ENCODE measurements at places on chromosomes 6 and 20. TPM values are rescaled to one million over a fixed set of nuclear protein-coding genes. Genes with fewer than 3 reads are reported as not detected.

DNA sequence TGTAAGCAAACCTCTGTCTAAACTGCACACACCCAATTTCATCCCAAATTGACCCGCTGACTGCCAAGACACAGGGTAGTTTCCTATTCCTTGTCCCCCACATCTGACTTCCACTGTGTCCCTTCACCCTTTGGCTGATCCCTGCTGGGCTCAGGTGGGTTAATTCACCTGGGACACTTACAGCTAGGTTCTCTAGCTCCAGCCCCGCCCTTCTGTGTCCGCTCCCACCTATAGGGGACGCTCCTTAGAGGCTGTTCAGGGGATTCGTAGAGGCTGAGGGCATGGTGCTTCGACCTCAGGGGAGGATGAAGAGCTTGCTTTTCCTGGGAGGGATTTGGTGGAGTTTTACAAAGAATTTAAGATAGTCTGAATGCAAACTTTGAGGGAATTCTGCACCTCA is 4.0 kb upstream of the CD93 start:
- DNase-seq = no peak

DNA sequence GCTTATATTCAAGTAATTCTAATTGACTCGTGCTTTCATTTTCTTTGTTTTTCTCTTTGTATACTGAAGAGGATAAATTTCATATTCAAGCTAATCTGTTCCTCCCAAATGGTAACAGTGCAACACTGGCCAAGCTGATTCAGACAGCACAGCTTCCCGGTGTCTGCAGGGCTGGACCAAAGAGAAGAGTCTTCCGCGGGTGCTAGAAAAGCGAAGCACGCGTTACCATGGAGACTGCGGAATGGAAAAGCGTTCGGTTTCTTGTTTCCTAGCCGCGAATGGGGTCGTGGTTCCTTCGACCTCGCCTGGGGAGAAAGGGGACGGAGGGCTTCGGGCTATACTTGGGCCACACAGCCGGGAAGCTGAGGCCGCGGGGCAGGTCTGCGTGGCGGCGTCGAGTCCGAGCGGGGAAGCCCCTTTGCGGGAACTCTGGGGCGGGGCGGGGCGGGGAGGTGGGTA is 6.2 kb upstream of the ZNF311 start:
- DNase-seq = peak; percentile 69

DNA sequence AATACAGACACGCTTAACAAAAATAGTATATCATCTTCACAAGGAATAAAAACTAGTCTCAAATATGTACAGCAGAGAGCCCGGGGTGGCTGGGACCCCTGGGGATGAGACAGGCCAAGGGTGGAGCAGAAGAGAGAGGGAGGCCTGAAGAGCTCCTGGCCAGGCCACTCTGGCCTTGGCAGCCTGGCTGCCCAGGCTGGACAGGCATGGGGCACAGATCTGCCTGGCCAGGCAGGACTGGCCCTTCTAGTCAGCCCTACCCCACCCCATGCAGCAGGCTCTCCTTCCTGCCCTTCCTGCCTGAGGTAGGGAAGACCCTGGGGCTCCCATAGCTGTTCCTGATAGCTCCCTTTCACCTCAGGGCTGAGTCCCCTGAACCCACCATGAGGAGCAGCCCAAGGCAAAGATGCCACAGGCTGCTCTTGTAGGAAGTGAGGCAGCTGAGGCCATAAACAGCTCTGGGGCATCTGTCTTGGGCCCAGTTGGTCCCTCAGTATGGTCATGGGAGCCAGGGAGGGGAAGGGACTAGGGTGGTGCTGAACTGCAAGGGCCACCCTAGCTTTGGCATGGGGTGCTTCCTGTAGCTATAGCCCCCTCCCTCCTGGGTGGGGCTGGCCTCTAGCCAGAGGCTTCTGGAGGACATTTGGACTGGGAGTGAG is 27.1 kb downstream of the COX4I2 start:
- DNase-seq = no peak

DNA sequence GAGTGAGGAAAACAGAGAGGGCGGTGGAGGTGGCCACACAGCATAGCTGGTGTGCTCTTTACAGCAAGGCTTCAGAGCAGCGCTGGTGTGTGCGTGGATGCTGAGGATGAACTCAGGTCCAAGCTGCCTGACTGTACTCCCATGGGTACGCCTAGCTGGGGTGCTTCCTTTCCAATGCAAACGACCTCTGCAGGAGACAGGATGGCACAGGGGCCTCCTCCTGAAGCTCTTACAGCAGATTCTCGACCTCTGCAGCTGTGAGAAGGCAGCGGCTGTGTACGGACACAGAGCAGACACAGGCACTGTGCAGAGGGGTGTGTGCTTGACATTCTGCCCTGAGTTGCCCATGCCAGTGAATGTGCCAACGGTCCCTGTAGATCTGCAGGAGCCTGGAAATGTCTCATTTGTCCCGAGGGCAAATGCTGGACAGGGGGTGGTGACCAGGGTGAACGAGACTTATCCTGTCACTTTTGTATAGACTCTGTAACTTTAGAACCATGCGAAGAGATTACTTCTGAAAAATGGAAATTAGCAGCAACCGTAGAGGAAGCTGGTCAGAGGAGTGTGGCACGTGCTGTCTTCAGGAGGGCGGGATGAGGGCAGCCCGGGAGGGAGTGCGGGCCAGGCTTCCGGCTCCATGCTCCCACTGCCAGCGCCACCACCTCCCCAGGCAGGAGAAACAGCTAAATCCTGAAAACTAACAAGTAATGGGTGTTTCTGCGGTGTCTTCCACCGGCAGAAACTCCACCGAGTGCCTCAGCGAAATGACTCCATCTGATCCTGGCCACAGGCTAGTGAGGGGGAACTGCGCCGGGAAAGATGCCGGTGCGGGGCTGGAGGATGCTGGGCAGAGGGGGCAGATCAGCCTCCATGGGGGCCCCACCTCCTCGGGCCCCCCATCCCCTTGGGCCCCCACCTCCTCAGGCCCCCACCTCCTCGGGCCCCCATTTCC is 120.9 kb upstream of the RPS6KA2 start:
- no peak for DNase-seq

- no peak for DNase-seq
Observed at GRCh38 chr20:366041-366718, 14.4 kb upstream of the TRIB3 start.

Gene FAM209B
- 1.9 TPM for total RNA-seq

Gene HSPA1A
- 89.8 TPM for total RNA-seq

DNA sequence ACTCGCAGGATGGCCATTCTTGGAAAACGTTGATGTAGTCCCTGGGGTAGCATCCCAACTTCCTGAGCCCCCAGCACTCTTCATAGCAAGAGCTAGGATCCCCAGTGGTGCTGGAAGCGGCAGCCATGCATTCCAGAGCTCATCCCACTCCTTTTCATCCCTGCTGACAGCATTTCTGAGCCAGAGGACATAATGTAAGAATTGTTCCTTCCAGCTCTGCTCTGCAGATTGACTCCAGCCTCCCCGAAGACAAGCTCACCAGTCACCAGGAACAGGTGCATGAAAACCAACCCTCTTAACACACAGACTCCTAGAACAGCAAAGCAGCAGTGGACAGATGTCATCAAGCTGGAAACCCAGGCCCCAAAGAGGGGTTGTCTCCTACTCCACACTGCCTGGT is 3.8 kb downstream of the SLC13A3 start:
- no peak for DNase-seq

DNA sequence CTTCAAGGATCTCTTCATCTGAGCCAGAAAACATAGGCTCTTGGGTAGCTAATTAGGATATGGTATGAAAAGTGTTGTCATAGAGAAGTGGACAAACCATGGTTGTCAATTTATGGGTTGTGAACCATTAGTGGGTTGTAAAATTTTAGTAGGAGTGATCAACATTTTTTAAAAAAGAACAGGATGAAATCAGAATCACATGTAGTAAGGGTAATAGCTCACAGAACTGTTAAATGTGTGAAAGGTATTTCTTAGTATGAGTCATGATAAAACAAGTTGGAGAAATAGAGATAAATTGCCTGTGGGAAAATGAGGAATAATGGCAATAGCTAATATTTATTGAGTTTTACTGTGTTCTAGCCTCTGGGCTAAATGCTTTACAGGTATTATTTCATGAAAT is 113.4 kb downstream of the MAP3K4 start:
- no peak for DNase-seq

DNA sequence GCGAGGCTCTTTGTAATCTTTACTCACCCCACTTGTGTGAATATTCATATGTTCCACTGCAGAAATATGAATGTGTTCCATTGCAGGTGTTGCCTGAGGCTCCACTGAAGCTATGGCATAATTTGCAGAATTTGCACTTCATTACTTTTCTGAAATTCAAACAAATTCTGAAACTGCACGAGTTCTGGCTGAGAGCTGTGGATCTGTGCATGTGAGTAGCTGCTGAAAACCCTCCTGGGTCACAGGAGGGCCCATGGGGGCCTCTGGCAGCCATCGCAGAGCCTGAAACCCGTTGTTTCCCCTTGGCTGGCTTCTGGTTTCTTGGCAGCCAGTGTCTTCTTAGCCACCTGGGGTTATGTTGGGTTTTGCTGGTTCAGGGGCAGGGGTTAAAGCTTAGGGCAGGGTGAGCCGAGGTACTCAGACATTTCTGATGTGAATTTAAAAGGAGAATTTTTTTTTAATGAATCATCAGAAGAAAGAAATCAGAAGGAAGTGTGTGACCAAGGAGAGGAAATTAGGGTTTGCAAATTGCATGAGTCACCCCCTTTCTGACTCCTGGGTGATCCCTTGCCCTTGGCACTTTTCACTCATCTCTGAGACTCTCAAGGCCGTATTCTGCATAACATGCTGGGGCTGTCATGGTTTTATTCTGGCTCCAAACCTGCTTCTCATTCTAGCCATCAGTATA is 40.6 kb downstream of the TOX2 start:
- DNase-seq = peak; percentile 48

- no peak for DNase-seq
Observed at GRCh38 chr6:124772733-124773319, 189.4 kb upstream of the RNF217 start.

GRCh38 chr6:106804346-106805335 is 169.9 kb downstream of the CD24 start:
- DNase-seq = no peak

DNA sequence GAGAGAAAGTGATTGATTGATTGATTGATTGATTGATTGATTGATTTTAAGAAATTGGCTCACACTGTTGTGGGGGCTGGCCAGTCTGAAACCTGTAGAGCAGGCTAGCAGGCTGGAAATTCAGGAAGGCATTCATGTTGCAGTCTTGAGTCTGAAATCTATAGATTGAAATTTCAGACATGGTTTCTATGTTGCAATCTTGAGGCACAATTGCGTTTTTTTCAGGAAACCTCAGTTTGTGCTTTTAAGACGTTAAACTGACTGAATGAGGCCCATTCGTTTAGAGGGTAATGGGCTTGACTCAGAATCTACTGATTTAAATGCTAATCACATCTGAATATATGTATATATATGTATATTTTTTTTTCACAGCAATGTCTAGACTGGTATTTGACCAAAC is 106.3 kb downstream of the STXBP5 start:
- no peak for DNase-seq

Gene TMEM217
- 1.3 TPM for total RNA-seq

Gene MAP3K4
- total RNA-seq = 47.2 TPM

Gene TNNC2
- not detected for total RNA-seq

Gene MBOAT1
- total RNA-seq = 33.0 TPM

DNA sequence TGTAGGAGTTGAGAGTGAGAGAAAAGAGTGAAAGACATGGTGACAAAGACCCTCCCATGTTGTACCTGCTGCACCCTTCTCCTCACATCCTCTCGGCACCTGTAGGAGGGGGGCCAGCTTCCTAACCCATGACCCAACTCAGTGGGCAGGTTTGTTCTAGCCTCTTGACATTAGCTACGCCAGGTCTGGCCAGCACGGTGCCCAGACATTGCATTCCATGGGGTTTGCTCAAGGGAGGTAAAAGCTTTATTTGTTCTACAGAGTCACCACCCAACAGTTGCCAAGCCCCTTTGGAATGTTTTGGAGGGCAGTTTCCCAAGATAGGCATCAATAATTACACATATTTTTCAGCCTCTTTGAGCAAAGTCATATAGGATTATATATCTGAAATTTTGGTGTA is 22.7 kb upstream of the TGM6 start:
- no peak for DNase-seq

DNA sequence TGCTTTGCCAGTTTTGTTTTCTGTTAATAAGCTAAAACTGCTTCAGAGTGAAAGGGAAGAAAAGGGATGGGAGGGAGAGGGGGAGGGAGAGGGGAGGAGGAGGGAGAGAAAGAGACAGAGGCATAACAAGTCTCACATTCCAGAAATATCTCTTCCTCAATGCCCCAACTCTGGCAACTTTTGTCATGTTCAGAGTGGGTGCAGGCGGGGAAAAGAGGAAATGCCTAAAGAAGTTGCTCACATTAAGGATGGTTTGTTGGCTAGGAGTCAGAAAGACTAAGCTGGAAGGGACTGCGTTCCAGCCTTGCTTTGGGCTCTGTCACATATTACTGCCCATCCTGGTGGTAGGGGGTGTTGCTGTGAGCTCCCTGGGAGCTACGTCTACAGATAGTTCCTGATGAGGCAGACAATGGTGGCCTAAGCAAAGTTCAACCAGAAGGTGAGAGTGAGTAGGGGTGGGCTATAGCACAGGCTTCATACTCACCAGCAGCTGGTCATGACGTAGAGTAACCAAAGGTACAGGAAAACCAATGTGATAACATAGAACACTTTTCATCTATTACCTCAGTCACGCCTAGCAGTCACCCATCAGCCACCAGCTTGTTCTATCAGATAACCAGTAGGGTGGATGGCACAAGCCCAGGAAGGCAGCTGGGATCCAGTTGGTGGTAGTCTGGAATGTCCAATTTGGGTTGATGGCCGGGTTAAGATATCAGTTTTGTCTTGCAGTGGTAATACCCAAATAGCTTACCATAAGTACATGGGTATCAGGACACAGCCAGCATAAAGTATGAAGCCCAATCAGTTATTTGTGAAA is 2.1 kb downstream of the TSPYL4 start:
- no peak for DNase-seq

GRCh38 chr6:73139681-73140383 is 85.5 kb downstream of the KHDC1L start:
- no peak for DNase-seq

- DNase-seq = peak; percentile 45
Observed at GRCh38 chr20:62603021-62603906, 39.0 kb upstream of the SLCO4A1 start.

Gene FAM83C
- total RNA-seq = not detected

DNA sequence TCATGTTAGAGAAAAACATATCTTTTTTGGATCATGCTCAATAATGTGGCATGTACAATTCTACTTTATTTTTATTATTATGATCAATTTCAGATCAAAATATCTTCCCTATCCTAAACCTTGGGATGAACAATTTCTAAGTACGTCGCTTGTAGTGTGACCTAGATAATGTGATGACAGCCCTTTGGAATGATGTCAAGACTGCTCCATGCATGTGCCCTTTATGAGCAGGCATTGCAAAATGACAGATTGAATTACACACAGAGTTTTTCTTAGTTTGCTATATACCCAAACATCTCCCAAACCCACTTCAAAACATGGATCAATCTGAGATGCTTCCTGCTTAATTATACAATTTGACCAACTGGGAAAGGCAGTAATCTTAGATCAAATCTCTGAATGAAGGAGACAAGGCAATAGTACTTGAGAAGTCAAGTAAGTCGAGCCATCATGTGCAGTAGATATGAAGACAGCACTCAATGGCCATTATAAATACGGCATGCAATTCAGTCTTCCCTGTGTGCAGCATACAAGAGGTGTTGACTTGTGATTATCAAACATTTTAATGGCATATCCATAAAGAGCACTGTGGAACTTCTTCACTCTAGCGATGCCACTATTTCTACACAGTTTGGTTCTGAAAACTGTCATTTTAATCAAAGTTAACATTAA is 294.8 kb downstream of the RNF144B start:
- no peak for DNase-seq
